ENCODE measurements at places on chromosomes 2 and 18.

DNA sequence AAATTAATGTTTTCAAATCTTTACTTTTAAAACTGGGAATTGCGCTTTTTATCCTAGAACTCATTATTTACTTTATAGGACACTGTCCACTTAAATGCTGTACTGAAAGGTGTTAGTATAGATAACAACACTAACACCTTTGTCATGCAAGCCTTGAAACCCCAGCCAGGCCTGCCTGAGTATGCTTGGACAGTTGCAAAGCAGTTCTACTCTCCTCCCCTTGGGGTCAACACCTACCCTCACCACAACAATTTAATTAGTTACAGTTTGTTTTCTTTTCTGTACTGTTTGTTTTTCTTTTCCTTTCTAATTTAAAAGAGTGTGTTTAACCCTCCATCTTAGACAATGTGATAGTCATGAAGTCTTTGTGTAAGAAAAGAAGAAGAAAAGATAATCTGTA lies 18.9 kb upstream of the FAM98A start:
- DNase-seq, result no peak

GRCh38 chr2:239948100-239948881 lies 76.9 kb downstream of the NDUFA10 start:
- DNase-seq, result no peak

DNA sequence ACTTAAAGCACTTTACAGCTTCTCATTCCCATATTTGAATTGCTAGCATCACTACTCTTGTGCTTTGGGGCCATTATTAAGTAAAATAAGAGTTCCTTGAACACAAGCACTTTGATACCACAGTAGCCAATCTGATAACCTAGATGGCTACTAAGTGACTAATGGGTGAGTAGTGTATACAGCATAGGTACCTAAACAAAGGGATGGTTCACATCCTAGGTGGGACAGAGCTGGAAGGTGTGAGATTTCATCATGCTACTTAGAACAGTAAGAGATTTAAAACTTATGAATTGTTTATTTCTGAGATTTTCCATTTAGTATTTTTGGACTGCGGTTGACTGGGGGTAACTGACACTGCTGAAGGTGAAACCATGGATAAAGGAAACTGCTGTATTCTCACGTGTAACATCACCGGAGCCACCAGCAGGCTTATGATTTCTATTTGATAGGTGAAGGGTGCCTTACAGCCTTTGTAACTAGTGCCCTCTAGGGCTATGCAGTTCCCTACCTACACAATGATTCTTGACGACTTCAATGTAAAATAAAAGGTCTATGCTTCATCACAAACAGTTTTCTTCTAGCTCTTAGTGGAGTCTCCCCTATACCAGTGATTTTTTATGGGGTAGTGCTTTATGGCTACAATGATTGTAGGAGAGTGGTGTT lies 22.1 kb upstream of the CRIM1 start:
- no peak for DNase-seq

DNA sequence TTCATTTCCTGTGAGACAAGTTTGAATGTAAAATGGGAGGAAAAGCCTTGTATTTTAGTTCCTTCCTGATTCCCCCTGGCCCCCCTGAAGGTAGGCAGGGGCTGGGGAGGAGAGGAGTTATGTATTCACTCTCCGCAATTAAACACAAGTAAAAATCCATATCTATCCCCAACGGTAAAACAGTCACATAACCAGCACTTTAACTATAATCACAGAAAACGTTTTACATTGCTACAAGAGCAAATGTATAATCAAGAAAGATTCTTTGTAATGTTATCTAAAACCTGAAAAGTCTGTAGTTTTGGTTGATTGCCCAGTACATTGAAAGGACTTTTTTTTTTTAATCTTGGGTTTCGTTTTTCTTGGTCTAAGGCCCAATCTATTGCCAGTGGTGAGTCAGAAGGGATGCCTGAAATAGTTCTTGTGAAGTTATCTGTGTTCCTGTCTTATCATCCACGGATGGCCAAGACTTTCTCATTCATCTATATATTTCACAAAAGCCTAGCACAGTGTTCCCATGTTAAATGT lies 34.5 kb upstream of the CCNYL1 start:
- DNase-seq, result peak; percentile 92

GRCh38 chr2:170236680-170237047 lies 58.7 kb downstream of the MYO3B start:
- DNase-seq, result no peak

DNA sequence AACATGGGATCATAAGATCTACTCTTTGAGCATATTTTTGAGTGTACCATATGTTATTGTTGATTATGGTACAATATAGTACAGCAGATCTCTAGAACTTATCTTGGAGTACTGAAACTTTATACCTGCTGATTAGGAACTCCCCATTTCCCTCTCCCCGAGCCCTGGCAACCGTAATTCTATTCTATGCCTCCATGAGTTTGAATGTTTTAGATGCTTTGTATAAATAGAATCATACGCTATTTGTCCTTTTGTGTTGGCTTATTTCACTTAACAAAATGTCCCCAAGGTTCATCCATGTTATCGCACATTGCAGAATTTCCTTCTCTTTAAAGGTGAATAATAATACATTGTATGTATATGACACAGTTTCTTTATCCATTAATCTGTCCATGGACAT lies 117.2 kb downstream of the PTPRM start:
- no peak for DNase-seq

DNA sequence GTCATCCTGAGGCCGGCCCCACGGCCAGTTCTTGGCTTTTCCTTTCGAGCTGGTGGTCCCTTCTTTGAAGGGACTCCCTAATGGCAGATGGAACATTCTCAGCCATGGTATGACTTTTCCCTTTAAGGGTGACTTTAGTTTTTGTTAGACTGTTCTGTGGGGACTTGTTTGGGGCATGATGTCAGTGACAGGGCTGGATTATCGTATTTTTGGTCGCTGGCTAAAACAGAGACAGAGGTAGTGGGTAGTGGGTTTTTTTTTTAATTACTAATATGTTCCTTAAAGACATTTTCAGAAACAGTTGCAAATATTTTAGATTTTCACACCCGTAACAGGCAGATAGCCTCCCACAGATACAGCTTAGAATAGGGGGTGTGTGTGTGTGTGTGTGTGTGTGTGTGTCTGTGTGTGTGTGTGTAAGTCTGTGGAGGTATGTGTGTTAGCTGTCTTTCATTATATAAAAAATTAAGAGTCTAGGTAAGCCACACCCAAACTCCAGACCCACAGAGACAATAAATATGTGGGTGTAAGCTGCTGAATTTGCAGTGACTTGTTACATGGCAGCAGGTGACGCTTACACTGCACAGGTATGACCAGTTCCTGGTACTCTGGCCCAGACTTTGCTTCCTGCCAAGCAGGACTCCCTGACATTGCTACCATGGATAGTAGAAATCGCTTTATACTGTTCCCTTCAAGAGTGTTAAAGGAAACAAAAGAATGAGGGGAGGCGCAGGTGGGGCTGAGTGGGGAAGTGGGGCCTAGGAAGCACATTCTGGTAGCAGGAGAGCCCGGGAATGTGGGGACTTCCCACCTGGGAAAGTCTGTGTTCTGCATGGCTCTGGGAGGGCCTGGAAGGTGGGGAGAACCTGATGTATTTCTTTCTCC lies 20.9 kb downstream of the NCK2 start:
- DNase-seq, result no peak

DNA sequence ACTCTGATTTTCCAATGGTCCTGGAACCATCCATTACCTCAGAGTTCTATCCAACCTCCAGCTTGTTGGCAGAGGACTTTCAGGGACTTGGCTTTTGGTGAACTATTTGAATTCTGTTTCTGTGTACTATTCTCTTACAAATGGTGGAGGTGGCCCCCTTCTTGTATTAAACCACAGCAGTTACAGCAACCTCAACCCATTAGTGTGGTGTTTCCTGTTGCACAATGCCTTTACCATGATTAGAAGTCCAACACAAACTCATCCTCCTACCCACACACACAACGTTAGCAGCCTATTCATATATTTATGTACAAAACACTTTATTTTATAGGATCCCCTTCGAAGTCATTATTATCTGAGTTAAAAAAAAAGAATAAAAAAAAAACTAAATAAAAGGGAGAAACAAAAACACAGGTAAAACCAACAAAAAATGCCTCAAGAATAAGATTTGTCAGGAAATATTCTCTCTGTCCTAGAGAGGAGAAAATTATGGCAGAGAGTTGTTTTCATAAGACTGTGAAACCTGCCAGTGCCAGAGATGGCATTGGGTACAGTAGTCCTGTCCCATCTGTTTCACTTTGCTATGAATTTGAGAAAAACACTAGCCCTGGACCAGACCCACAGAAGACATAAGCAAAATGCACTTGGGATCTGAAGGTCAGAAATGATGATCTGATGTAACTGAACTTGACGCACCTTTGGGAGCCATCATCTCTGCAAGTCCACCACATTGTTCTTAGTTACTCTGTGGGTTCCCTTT lies 1896.0 kb upstream of the PIK3C3 start:
- no peak for DNase-seq

DNA sequence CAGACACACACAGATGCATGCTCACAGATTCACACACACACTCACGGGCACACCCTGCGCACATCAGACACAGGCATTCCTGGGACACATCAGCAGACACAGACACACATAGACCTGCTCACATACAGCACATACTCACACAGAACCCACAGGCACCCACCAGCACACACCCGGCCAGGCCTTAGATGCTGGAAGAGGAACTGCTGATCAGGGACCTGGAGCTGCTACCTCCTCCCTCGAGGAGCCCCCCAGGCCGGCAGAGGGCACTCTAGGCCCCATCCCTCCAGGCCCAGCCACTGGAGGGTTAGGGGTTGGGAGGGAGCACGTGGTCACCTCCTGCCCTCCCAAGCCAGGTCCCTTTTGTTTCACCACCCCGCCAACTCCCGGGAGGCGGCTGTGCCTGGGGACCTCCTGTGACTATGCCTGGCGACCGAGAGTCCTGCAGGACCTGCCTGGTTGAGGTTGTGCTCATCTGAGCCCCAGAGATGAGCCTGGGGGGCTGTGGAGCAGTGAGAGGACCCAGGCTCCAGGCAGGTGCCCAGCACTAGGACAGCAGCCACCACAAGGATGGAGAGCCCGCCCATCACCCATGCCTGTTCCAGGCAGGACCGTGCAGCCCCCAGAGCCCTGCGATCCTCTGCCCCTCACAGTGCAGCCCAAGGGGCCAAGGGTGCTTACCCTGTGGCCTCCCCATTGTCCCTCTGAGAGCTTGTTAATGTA lies 21.0 kb upstream of the PTMA start:
- DNase-seq, result peak; percentile 54

- DNase-seq, result no peak
Measured at GRCh38 chr18:35137632-35138031, 96.4 kb downstream of the MAPRE2 start.

DNA sequence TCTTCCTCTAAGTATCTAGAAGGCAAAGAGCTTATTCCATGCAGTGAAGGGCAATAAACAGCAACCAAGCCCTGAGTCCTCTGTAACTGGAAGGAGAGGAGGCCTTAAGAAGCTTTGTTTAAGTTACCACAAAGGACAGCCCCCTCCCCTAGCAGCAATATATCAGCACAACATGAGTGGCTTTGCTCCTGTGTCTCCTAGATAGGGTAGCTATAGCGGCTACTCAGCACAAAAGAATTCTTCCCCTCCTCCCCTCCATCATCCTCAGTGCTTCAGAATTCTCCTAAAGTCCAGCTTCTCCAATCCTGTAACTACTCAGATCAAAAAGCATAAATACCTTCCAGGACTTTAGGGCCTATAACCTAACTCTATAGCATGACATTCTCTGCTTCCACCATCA lies 16.5 kb downstream of the SUMO1 start:
- DNase-seq, result peak; percentile 50

DNA sequence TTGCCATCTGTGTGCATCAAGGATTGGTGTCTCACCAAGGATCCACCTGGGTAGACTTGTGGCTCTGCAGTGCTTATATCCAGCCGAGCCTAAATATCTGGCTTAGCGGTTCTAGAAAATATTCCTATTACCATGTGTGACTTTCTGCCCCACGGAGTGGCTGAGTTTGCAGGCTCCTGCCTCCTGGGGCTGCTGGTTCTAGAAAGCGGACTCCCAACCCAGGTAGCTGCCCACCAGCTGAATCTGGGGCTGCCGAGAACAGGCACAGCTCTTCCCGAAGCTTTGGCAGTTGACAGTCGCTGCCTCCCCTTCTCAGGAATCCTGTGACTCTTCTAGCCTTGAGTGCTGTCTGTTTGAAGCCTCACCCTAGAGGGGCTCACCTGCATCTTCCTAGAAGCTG lies 104.6 kb downstream of the TPGS2 start:
- no peak for DNase-seq

- no peak for DNase-seq
Measured at GRCh38 chr18:23239885-23240608, 104.8 kb downstream of the CABLES1 start.

GRCh38 chr2:38708900-38709566 lies 42.1 kb downstream of the SRSF7 start:
- DNase-seq, result no peak

GRCh38 chr2:61970807-61971556 lies 65.5 kb downstream of the COMMD1 start:
- no peak for DNase-seq

DNA sequence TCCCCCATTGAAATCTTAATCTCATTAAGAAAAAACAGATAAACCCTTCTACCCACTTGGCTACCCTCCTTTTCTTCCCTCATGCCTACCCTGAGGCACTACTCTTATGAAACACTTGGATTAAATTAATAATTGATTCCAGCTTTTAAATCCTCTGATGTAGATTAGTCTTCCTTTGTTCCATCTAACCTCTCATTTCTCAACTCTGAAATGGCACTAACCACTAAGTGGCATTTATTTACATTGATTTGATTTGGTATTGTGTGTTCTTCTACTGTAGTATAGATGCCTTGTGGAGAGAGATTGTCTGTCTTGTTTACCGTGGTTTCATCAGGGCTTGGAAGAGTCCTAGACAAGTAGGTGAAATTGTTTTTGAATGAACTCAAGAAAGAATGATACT lies 26.7 kb downstream of the ITGA4 start:
- DNase-seq, result no peak

GRCh38 chr18:58025733-58026132 lies 18.3 kb upstream of the NEDD4L start:
- DNase-seq, result no peak

DNA sequence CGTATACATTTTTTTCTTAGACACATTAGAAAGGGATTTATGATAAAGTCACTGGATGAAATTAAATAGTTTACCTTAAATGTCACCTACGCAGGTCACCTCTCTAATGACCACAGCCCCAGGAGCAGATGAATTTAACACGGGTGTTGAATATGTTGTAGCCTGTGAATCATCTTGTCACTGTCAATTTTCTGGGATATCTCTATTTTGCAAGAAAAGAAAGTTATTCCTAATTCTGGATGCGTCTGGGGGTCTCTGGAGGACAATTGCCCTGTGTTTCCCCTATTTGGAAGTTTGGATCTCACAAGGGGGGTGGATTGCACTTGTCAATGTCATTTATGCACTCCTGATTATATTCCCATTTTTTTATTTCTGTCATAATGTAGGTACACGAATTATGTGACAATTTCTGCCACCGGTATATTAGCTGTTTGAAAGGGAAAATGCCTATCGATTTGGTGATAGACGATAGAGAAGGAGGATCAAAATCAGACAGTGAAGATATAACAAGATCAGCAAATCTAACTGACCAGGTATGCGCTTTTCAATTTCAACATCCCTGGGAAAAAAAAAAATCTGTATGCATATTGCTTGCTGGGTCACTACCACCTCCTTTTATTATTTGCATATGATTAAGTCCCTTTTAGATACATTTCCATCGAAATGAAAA lies 7.7 kb downstream of the MEIS1 start:
- DNase-seq, result no peak

GRCh38 chr2:235780401-235780800 lies 286.6 kb downstream of the AGAP1 start:
- no peak for DNase-seq

GRCh38 chr2:160408173-160408958 lies 85.2 kb downstream of the RBMS1 start:
- peak; percentile 25 for DNase-seq
